Right ventricle myocardium inferior (tissue), 1 donor: ENCODE measurements at places on chromosomes 7 and 10. TPM values are rescaled to one million over a fixed set of nuclear protein-coding genes. Genes with fewer than 3 reads are reported as not detected.

- no peak for DNase-seq
These were observed 241.7 kb upstream of the AOAH start for GRCh38 chr7:36966039-36966438.

- no peak for DNase-seq
These were observed 286.6 kb upstream of the C7orf33 start for GRCh38 chr7:148304083-148304335.

DNA sequence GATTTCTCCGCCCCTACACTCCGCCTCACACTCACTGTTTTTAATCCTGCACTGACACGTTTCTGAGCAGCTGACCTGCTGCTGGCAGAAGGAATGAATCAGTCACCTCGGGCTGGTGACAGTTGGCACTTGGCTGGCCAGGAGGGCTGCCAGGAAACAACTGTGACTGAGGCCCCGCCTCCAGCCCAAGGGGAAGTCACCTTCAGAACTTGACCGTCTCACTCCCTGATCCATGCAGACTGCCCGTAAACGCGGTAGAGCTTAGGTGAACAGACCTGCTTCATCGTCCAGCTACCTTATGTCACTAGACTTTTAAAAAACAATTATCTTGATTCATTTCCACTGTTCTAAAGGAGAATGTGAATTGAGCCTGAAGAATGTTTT lies 107.5 kb downstream of the DOCK1 start:
- peak; percentile 86 for DNase-seq

- DNase-seq: peak; percentile 62
These were observed 18.6 kb downstream of the MLXIPL start for GRCh38 chr7:73605601-73606220.

The GDF2 gene
- not detected for total RNA-seq

The UFSP1 gene
- 1.9 TPM for total RNA-seq

GRCh38 chr10:49664842-49665355 lies 14.6 kb upstream of the C10orf53 start:
- no peak for DNase-seq

The ZYX gene
- total RNA-seq: 75.9 TPM

The NUTM2E gene
- not detected for total RNA-seq

DNA sequence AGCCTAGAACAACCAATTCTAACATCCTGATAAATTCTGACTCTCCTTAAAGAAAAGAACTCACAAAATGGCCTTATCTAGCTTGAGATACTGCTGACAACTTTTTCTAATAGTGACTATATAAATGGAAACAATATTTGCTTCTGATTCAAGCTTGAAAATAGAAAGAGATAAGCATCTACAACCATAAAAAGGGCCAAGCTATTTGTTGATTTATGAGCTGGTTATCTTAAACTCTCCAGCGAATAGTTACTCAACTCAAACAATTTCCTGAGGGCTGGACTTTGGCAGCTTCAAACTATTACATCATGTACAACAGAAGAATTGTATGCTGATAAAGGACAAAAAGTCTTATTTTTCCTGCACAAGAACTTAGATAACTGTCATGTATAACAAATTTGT lies 4.6 kb downstream of the USP54 start:
- DNase-seq: no peak

- DNase-seq: no peak
These were observed 22.1 kb downstream of the CLIP2 start for GRCh38 chr7:74311305-74311744.

GRCh38 chr7:92782236-92782635 lies 54.1 kb downstream of the CDK6 start:
- no peak for DNase-seq

GRCh38 chr7:130352194-130353074 lies 7.8 kb downstream of the CPA5 start:
- DNase-seq: no peak

- no peak for DNase-seq
These were observed 2.3 kb downstream of the GLRX3 start for GRCh38 chr10:130138479-130138866.

DNA sequence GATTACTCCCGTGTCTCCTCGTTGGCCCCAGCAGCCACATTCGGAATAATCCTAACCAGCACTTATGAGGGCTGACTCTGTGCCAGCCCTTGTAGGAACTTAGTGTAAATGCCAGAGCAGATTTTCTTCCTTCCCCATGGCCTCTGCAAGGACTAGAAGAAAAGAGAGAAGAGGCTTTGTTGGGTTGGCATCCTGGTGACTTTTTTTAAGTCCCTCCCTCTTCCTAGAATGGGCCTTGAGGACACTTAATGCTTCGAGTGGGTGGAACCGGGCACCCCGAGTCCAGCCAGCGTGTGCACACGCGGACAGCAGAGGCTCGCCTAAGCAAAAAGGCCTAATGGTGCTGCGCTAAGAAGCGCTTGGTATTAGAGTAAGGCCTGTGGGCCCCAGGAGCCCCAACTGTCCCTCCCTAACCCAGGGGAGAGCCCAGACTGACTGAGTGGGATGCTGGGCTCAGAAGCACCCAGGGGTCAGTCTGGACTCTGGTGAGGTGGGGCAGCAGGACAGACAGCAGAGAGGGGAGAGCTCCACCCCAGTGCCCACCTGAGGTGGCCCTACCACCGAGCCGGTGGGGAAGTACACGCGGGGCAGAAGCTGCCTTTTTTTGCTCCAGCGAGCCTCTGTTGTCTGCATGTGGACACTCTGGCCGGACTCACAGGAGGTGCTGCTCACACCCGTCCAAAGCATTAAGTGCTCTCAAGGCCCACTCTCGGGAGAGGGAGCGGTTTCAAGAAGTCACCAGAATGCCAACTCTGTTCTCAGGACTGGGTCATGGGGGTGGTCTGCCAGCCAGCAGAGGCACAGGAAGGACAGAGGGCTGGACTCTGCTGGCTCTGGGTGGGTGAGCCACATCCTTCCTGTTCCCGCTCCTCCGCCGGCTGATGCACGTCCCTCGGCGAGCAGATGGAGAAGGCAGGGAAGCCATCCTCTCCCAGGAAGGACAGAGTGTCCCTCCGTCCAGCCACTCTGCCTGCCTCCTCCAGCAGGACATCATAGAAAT lies 12.5 kb downstream of the ITPRIP start:
- DNase-seq: peak; percentile 81

The PNLIPRP1 gene
- not detected for total RNA-seq

The GPR22 gene
- 48.7 TPM for total RNA-seq

The KLLN gene
- 0.27 TPM for total RNA-seq

DNA sequence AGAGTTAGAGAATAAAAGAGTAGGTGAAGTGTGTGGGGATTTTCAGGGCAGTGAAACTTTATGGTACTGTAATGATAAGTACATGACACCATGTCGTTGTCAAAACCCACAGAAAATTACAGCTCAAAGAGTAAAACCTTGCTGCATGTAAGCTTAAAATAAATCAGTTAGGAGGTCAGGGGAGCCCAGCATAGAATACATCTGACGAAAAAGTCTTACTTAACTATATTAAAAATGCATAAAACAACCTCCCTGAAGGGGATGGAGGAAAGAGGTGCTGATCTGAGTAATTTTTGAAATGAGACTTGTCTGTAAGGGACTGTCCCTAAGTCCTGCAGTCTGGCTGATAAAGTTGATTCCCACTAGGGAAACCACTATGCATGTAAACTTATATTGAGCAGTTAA lies 49.8 kb upstream of the AKR1E2 start:
- no peak for DNase-seq

The HPSE2 gene
- 0.14 TPM for total RNA-seq

GRCh38 chr10:48813291-48813690 lies 126.3 kb downstream of the LRRC18 start:
- no peak for DNase-seq

GRCh38 chr10:944034-944831 lies 12.7 kb upstream of the LARP4B start:
- DNase-seq: peak; percentile 90

The TMEM213 gene
- total RNA-seq: not detected

- DNase-seq: no peak
These were observed 182.9 kb downstream of the PFKFB3 start for GRCh38 chr10:6385665-6386064.

DNA sequence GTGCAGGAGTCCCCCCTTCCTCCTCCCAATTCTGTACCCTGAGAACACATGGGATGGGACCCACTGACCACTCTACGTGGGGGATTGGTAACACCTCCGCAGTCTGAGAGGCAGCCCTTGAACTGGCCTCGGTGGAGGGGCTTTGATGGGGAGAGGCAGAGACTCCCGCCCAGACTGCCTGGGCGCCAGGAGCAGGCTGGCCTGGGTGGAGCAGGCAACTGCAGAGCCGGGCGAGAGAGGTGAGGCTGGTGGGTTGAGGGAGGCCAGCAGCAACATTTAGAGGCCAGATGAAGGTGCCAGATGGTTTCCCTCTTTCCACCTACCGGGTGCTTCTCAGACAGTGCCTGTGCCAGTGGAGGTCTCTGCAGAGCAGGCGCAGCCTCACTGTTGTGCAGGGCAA lies 30.7 kb upstream of the ZNF467 start:
- no peak for DNase-seq

- DNase-seq: no peak
These were observed 49.3 kb upstream of the PARD3 start for GRCh38 chr10:34864149-34865067.

- no peak for DNase-seq
These were observed 23.4 kb downstream of the PROSER2 start for GRCh38 chr10:11846542-11846941.

- DNase-seq: no peak
These were observed 559.7 kb upstream of the ZWINT start for GRCh38 chr10:56920601-56921261.

GRCh38 chr10:86265236-86265894 lies 101.2 kb downstream of the GRID1 start:
- no peak for DNase-seq

The SPDYE2B gene
- not detected for total RNA-seq

The HELLS gene
- 2.3 TPM for total RNA-seq

The FAM25G gene
- total RNA-seq: not detected

DNA sequence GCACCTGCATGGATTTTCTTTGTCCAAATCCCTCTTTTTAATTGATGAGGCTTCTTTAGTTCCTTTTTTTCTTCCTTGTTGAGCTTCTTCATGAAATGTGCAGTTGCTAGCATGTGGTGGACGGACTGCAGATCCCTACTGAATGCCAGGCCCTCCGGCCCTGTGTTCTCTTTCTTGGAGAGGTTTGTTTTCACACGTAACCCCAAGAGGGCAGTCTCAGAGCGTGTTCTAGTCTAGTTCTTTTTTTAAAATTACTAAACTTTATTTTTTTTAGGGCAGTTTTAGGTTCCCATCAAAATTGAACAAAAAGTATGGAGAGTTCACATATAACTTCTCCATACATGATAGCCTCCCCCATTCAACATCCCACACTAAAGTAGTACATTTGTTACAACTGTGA lies 190.0 kb downstream of the CFTR start:
- no peak for DNase-seq

DNA sequence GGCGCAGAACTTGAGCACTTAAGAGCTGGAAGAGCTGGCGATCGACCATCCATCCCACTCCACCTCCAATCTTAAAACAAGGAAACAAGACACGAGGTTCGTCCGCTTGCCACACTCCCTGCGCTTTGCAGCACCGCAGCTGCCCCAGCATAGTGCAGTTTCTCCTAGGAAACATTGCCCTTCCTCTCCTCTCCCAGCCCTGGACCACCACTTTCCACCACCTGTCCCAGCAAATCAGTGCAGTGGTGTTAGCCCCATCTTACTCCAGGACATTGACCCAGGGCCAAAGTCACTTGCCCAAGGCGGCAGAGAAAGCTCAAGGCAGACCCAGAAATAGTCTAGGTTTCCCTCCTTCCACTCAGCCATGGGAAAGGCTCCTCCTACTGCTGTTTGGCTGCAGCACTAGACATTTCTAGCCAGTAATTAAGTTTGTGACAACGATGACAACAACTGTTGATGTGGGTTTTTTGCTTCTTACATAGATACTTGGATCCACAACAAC lies 1.5 kb upstream of the PARD3 start:
- no peak for DNase-seq

DNA sequence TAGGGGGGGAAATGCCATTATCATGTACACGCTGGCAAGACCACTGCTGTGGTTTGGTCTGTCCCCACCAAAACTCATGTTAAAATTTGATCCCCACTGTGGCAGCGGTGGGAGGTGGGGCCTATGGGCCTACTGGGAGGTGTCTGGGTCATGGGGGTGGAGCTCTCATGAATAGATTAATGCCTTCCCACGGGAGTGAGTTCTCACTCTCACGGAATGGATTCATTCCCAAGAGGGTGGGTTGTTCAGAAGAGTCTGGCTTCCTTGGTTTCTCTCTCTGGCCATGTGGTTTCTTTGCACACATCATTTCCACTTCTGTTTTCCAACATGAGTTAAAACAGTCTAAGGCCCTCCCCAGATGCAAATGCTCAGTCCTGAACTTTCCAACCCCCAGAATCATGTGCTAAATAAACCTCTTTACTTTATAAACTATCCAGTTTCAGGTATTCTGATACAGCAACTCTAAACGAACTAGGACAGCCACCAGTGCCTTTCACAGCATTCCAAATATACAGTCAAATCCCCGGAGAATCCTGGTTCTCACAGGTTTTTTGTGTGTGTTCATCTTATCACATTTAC lies 44.3 kb downstream of the SMURF1 start:
- DNase-seq: no peak

The RTKN2 gene
- total RNA-seq: not detected

The PDLIM1 gene
- 273 TPM for total RNA-seq
